ENCODE measurements at places on chromosomes 3 and 15. TPM values are rescaled to one million over a fixed set of nuclear protein-coding genes. Genes with fewer than 3 reads are reported as not detected.

DNA sequence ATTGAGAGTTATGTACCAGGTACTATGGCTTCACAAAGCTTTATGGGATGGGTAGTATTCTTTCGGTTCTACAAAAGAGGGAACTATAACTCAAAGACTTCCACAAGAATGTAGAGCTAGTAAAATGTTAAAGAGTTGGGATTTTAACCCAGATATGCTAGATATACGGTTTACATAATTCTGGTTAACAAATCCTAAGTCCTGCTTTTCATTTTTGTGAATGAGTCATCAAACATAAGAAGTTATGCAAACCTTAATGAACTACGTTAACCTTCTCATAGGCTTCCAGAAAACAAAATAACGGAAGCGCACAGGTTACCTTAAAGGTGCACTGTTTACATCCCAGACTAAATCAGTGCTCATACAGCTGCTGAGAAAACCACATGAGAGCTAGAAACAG is 1049.3 kb downstream of the MCTP2 start:
- DNase-seq = no peak

DNA sequence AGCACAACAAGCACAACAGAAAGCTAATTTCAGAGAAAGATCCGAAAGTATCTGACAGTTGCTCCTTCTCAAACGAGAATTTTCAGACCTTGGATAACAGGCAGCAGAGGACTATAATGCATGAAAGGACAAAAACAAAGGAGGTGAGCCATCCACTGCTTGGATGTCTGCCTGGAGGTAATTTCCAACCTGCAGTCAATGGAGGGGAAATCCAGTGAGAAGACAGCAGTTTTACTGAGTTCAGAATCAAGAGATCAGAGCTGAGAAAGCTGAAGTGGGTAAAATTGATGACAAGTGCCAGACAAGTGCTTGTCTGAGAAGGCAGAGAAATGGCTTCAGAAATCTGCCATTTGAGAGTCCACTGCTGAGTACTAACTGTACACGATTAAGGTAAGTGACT is 22.1 kb downstream of the UBE3A start:
- no peak for DNase-seq

GRCh38 chr3:60079076-60079475 is 1029.3 kb upstream of the CFAP20DC start:
- DNase-seq = peak; percentile 72

- peak; percentile 63 for DNase-seq
Measured at GRCh38 chr15:70100474-70101341, 3.0 kb upstream of the TLE3 start.

- DNase-seq = no peak
Measured at GRCh38 chr3:50256978-50257890, 11.7 kb upstream of the SEMA3B start.

ANKUB1 gene
- not detected for total RNA-seq

CP gene
- total RNA-seq = not detected

FGF12 gene
- total RNA-seq = not detected

LRRN1 gene
- 2.5 TPM for total RNA-seq

VPS8 gene
- 106 TPM for total RNA-seq

DNA sequence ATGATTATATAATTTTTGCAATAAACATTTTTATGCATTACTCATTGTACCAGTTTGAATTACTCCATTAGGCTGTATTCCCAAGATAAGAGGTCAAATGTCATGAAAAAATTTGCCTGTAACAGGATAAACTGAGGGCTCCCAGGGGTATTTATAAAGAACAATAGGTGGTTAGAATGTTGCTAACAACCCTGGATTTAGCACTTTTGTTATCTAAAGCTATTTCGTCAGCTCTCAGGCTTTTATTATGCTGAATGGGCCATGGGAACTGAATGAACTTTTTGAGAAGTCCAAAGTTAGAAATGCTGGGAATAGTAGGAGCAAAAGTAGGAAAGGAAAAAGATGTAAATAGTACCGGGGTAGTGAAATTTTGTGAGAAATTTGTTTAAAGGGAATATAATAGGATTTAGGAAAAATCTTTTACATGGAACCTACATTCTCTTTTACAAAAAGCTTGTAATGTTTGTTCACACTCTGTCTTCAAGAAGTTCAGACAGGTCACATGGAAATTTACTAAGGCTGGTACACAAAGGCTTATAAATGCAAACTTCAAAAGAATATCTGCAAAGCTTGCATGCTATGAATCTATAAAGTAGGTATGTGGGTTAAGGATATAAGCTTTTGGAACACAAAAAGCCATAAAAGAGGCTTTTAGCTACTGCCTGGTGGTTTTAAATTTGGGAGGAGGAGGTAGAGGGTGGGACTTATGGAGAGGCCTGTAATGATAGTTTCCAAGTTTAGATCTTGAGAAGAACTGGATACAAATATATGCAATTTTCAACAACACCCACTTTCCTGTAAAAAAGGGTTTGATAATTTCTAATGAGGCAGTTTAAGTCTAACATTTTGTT is 445.8 kb upstream of the NAALADL2 start:
- no peak for DNase-seq

ADCY5 gene
- not detected for total RNA-seq

- DNase-seq = no peak
Measured at GRCh38 chr3:114706591-114707232, 412.9 kb downstream of the TIGIT start.

SUCLG2 gene
- total RNA-seq = 61.4 TPM

- DNase-seq = no peak
Measured at GRCh38 chr3:10354361-10355015, 33.6 kb upstream of the SEC13 start.

SLC2A2 gene
- total RNA-seq = not detected

MUC4 gene
- total RNA-seq = not detected

DNA sequence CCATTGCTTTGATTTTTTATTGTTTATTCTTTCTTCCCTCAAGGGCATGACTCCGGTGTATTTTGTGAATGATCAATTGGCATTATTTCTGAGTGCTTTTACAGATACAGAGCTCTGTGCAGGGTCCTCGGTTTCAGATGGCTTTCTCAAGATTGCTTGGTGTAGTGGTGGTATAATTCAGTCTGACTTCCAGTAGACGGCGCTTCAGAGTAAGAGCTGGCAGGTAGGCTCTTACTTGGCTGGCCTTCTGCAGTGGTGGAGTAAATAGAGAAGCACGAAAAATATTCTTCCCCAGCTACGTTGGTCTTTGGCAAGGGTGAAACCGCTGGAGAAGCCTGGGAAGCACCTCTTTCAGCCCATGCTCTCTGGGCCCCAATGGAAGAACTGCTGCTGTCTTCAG is 723.0 kb upstream of the BCHE start:
- no peak for DNase-seq

DNA sequence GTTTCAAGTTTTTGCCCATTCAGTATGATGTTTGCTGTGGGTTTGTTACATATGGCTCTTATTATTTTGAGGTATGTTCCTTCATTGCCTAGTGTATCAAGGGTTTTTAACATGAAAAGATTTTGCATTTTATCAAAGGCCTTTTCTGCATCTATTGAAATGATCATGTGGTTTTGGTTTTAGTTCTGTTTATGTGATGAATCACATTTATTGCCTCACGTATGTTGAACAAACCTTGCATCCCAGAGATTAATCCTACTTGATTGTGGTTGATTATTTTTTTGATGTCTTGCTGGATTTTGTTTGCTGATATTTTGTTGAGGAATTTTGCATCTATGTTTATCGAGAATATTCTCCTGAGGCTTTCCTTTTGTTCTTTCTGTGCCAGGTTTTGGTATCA is 39.4 kb downstream of the TMCO5A start:
- DNase-seq = no peak

GCSAM gene
- total RNA-seq = 5.4 TPM

DNA sequence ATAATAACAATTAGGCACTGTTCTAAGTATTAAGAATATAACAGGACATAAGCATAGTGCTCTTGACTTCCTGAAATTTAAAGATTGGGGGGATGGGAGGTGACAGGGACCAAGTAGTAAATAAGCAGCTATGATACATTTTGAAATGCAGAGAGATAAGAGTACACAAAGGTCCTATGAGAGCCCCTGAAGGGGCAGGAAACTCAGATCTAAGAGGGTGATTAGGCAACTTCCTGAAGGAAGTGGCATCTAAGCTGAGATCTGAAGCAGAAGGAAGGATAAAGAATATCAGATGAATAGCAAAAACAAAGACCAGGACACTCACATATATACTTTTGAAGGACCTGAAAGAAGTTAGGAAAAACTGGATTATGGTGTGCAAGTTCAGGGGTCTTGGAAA is 415.2 kb upstream of the FRG2C start:
- DNase-seq = no peak

GRCh38 chr15:64949383-64950186 is 37.9 kb downstream of the ANKDD1A start:
- no peak for DNase-seq

SLC51A gene
- not detected for total RNA-seq

DNA sequence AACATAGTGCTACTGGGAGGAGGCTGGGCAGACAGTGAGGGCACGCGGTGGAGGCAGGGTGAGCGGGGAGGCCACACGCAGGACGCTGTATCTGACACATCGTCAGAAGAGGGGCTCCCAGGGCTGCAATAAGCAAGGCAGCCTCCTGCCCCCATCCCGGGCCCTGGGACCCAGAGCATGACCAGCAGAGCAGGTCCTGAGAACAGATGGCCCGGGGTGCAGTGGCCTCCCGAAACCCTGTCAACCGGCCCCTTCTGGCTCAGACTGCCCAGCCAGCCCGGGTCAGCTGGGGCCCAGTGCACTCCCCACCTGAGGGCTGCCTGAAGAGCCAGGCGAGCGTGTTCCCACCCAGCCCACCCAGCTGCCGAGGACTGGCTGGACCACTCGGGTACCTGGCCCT is 37.4 kb downstream of the DNAJB8 start:
- DNase-seq = no peak

- no peak for DNase-seq
Measured at GRCh38 chr3:144652573-144652972, 681.0 kb downstream of the DIPK2A start.

GRCh38 chr15:85154061-85154460 is 172.4 kb downstream of the PDE8A start:
- no peak for DNase-seq

DNA sequence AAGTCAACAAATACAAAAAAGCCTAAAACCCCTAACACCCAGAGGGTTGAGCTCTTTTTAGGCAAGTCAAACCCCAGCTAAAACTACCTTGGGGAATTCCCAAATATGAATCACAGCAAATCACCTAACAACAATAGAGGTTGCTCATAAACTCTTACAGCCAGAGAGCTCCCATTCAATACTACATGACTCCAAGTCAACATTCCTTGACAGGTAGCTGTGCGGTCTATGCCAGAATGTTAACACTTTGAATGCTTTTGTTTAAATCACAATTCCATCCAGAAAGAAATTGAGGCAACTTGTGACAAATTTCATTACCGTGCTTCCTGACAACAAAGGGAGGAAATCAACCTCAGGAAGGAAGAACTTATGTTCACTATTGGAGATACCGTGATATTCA is 7.5 kb upstream of the UACA start:
- DNase-seq = no peak
